ENCODE measurements at places on chromosomes 5 and 9.

DNA sequence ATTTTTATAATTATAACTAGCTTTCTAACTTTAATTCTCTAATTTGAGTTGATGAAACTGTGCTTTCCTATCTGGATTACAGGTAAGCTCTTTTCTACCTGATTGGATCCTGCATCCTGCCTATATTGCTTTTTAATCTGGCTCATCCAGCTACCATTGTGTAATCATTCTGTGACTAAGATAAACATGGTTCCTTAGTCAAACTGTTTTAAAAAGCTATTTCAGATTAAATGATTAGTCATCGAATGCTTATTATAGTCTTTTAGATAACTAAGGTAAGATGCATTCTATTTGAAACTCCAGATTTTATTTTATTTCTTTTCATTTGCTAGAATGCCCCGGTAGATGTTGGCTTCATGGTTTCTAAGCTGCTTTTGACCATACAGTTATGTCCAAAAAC lies 50.7 kb downstream of the ICE1 start:
- DNase-seq: no peak

- DNase-seq: no peak
Observed at GRCh38 chr9:126347093-126347492, 20.5 kb downstream of the MVB12B start.

DNA sequence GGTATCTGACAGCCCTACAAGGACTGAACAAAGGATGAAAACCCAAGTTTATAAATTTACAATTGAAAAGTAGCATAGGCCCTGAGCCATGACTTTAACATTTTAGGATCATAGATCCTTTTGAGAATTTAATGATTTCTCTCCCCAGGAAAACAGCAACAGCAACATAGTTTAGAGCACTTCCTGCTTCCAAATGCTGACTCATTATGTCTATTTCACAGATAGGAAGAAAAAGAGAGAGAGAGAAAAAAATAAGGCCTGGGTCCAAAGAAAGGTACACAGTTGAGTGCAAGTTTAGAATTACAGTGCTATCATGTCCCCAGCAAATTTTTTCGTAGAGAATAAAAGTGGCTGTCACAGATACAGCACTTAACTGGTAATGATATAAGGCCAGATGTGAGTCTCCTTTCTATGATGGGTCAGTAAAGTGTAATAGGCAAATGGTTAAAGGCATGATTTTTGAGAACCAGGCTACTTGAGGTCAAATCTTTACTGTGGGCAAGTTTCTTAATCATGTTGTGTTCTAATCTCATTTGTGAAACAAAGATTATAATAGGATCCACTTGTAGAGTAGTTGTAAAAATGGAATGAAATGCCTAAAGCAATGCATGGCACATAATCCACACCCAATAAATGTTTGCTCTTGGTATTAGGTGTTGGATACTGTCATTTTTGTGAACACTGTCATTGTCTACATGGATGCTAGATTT lies 12.3 kb upstream of the PPP2R2B start:
- DNase-seq: no peak

DNA sequence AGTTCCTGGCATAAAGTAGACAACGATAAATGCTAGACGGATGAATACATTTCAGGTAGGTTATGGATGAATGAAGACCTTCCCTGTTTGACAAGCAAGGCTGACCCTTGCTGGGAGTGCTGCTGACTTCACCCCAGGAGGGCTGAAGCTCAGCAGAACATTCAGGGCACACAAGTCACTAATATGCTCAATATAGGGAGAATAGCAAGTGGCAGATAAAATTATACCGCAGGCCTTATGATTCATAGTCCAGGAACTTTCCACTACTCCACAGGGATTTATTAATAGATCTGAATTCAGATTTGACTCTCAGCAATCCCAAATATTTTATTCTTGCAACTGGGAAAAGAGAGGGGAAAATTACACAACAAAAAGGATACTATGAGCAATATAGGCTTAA lies 38.2 kb upstream of the GRAMD2B start:
- DNase-seq: no peak

GRCh38 chr5:74916831-74917710 lies 50.9 kb upstream of the FAM169A start:
- no peak for DNase-seq

- no peak for DNase-seq
Observed at GRCh38 chr5:143229896-143230675, 173.4 kb downstream of the NR3C1 start.

- DNase-seq: no peak
Observed at GRCh38 chr5:82628364-82628910, 350.3 kb upstream of the RPS23 start.

DNA sequence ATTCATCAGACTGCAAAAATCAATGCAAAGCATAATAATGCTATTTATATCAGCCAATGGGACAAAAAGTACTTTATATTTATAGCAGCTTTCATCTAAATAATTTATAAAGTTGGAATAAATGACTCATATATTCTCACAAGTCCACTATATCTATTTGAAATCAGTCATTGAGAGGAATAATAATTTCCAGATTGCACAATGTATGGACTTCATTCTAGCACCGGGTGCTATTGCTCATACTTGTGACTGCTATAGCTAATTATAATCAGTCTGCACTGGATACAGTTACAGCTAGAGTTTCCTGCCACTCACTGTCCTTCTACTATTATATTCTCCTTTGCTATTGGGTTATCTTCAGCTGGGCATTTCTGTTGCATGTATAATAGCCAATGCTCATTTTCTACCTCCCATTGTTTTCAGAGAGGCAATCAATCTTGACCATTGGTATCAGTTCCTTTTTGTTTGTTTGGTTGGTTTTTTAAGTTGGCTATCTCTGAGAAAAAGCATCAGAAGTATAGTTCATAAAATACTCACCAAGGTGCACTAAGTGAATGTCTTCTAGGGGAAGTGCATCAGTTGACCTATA lies 1.9 kb downstream of the CDH18 start:
- DNase-seq: no peak

GRCh38 chr5:136053336-136054141 lies 24.8 kb downstream of the TGFBI start:
- DNase-seq: no peak

- no peak for DNase-seq
Observed at GRCh38 chr5:128774605-128775004, 190.7 kb upstream of the SLC27A6 start.

DNA sequence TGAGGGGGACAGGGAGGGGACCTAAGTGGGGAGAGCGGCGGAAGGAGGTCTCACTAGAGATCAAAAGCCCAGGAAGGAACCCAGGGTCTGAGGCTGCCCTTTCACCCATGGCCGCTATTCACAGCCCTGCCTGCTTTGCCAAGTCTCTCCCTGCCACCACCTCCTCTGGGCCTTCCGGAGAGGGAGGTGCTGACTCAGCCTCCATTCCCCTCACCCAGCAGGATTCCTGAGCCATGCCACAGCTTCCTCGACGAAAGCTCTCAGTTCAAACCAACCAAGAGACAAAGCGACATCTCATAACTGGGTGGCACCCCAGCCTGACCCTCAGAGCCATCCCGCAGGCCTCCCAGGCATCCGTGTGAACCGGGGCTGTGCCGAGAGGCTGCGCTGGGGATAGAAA lies 36.7 kb downstream of the PAX5 start:
- no peak for DNase-seq

DNA sequence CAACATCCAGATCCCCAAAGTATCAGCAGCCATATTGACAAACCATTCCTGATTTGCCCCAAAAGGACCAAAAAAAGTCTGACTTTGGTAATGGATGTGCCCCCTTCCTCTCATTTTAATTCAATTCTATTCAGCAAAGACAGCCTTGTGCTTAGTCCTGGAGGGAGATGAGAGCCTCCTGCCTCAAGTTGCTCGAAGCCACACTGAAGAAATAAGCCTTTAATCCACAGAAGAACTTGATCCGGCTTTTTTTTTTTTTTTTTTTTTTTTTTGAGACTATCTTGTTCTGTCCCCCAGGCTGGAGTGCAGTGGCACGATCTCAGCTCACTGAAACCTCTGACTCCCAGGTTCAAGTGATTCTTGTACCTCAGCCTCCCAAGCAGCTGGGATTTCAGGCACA lies 8.4 kb upstream of the PAX5 start:
- no peak for DNase-seq

DNA sequence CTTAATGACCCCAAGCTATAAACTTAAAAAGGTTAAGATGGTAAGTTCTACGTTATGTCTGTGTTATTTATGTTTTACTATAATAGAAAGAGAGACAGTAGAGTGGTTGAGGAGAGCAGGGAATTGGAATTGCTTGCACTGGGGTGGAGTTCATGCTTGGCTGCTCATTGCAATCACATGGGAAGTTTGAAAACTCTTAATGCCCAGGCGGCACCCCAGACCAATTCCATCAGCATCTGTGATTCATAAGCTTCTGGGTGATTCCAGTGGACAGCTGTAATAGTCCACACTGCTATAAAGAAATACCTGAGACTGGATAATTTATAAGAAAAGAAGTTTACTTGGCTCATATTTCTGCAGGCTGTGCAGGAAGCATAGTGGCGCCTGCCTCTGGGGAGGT lies 323.9 kb upstream of the MSX2 start:
- DNase-seq: no peak

DNA sequence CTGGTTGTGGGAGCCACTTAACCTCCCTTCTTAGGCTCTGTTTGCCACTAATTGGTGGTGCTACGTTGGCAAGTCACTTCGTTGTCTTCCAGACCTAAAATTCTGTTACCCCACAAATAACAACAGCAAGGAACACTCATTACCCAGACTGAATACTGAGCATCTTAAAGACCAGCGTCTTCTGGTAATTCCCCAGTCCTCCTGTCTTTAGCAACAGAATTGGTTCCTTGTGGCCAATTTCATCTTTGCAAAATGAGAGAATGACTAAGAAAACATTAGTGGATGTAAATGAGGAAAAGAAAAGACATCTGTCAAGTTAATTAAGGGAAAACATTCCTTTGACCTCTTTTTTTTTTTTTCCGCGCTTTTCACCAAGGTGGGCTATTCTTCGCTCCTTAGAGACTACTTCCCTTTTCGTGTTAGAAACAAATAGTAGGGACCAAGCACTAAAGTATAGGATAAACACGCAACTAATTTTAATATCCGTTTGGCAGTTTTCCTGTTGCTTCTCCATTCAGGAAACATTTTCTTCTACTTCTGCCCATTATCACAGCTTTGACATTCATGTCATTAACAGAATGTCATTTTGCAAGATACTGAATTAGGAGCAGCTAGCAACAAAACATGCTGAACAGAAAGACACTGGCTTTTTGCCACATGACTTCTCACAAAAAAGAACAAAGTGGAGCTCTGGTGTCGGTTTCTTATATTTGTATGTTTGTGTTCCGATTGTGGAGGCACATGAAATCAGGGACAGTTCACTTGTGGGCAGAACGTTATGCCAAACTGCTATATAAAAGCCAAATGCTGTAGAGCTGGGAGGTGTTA lies 154.2 kb downstream of the CD180 start:
- no peak for DNase-seq

DNA sequence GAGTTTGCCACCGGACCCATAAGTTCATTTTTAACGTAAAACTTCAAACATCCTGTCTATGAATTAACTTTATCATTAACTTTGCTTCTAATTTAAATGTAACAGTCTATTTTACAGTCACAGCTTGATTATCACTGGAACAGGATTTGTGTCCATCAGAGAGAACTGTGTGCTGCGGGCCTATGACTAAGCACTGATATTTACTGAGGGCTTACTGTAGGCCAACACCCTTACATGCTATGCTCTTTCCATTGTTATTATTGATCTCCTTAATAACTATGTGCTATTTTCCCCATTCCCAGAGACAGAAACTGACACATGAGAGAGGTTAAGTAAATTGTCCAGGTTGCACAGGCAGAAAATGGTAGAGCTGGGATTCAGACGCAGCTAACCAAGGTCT lies 24.0 kb upstream of the GPR151 start:
- no peak for DNase-seq

DNA sequence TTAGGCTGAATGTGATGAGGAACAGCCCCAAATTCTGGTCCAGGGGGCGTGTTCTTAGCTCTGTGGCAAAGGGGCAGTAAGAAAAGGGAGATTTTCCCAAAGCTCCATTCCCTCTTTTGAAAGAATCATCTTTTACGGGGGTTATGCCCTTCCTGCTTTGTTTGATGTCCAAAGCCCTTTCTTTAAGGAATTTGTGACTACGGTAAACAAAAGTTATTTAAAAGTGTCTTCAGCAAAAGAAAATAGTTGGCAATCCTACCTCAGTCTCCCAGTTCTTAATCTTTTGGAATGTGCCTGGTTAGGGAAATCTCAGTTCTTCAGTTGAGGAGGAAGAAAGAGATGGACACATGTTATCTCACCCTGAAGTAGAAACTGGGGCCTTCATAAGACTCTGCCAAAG lies 24.4 kb upstream of the ARSI start:
- no peak for DNase-seq

DNA sequence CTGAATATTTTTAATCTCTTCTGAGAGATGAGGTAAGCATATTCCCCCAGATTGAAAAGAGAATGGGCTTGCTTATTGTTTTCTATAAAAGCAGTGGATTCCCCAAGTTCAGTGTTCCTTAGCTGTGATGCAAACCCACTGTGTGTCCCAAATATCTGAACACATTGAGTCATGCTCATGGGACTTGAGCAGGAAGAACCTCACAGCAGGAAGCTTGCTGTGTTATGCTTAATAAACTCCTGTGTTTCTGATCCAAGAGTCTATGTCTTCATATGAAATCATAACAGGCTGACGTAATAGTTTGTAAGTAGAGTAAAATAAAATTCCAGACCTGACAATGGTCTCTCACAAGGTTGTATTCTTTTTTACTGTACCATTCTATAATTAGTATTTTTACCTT lies 24.8 kb upstream of the LOX start:
- no peak for DNase-seq

- DNase-seq: no peak
Observed at GRCh38 chr9:114324492-114324891, 1.6 kb downstream of the ORM1 start.

DNA sequence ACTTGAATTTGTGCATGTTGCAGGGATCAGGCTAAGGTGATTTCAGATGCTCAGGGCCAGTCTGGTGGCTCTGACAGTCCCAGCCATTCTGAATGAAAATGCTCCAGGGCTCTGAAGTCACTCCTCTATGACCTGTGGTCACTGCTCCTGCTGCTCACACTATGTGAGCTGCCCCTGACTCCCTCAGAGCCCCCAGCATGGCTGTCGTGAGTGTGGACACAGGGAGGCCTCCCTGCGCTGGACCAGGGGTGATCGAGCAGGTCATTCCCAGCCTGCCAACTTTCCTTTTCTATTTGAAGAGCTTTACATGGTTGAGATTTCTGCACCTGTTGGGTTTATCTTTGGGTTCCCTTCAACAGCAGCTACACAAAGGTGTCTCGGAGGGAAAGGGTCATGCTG lies 74.5 kb downstream of the WNK2 start:
- no peak for DNase-seq

Data from activated gamma-delta T cell (primary cell).